CD4-positive, alpha-beta T cell (primary cell): ENCODE measurements at places on chromosomes 3 and 15.

GRCh38 chr3:125337506-125337905, 37.6 kb downstream of the ZNF148 start:
- H3K36me3 ChIP-seq: no peaks in the 10 kb centered on the region
- H3K27me3 ChIP-seq: no peaks in the 10 kb centered on the region
- H3K4me1 ChIP-seq: peaks cover 6% of the 10 kb centered on the region
- no peak overlapping the region for H3K27ac ChIP-seq

- H3K4me1 ChIP-seq: no peaks in the 10 kb centered on the region
- no peak overlapping the region for H3K27ac ChIP-seq
- no peak for DNase-seq
- no peak overlapping the region for H3K4me3 ChIP-seq
Observed at GRCh38 chr3:135576751-135577150, 388.8 kb upstream of the PPP2R3A start.

DNA sequence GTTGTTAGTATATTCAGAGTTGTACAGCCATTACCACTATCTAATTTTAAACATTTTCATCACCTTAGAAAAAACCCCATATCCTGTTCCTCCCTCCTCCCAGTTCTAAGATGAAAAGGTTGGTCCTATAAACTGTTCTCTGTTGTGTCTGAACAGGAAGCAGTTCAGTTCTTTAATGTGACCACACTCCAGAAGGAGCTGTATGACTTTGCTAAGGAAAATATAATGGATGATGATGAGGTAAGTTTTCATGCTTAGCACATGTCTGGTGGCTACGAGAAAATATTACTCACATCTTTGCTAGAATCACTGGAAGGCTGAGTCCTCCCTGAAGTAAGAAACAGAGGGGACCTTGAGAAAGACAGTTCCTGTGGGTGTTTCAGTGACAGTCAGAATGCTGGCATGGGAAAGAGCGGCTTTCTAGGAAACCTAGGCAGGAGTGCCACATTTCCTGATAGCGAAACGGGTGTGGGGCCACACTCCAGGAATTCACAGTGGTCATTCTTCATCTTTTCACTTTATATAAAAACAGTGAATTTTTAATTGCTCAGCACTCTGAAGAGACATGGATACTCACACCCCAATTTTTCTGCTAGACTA, 20.3 kb downstream of the CRTAP start:
- peaks cover 56% of the 10 kb centered on the region for H3K36me3 ChIP-seq
- no peak overlapping the region for H3K27ac ChIP-seq

GRCh38 chr3:143150071-143150470, 30.5 kb downstream of the CHST2 start:
- no peaks in the 10 kb centered on the region for H3K36me3 ChIP-seq
- no peak overlapping the region for H3K4me3 ChIP-seq
- DNase-seq: no peak
- no peaks in the 10 kb centered on the region for H3K27me3 ChIP-seq

DNA sequence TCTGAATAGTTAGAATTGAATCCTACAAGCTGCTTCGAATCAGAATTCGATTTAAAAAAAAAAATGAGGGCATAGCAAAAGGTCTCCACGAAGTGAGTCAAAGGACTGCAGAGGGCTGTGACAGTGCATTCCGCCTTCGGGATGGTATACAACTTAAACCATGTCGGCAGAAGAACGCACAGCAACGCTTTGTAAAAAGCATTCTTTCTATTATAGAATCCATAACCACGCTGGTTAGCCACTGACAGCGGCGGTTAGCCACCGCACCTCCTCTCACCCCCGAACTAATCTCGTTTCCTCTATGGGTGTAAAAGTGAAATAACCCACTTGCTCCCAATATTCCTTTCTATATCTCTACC, 664 bp upstream of the PIK3CA start:
- peaks cover 2% of the 10 kb centered on the region for H3K4me1 ChIP-seq
- no peak for DNase-seq
- peak overlapping the region; percentile 73 for H3K4me3 ChIP-seq
- H3K27me3 ChIP-seq: no peaks in the 10 kb centered on the region
- H3K36me3 ChIP-seq: no peaks in the 10 kb centered on the region

DNA sequence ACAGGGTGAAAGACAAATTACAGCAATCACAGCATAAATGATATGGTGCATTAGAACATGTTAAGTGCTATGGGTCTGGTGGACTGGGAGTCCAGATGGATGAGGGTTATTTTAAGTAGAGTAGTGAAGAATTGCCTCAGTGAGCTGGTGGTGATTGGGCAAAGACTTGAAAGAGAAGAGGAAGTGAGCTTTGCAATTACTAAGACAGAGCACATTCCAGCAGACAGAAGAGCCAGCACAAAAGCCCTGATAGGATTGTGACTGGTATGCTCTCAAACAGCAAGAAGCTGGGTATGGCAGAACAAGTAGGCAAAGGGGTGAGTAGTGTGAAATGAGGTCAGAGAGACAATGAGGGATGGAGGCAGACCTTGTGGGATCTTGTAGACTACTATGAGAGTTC, 2.1 kb upstream of the ACKR4 start:
- H3K36me3 ChIP-seq: peaks cover 5% of the 10 kb centered on the region
- H3K27ac ChIP-seq: no peak overlapping the region
- no peak overlapping the region for H3K4me3 ChIP-seq
- no peaks in the 10 kb centered on the region for H3K4me1 ChIP-seq

DNA sequence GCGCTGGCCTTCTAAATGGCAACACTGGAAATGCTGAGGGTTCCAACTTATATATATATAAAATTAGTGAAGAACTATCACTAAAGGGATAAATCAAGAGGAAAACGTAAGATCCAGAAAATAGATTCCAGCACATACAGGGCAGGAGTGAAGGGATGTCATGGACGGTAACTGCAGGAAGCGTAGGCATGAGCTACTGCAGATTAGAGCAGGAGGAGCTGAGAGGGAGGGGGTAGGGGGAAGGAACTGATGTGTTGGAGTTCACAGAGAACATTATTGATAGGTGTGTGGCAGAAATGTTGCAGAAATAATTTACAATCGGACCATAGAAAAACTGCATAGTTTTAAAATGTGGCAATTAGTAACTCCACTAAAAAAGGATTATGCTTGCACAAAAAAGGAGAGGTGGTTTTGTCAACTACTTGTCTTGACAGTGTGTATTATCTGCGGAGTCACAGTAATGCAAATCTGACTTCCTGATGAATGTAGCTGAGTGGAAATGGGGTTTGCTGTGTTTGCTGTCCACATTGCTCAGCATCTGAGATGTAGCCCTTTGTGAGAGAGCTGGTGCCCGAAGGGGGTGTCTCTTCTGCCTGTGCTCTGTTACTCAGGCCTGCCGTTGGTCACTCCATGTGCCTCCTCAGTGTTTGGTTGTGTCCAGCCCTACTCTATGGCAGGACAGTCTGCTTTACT, 61.2 kb downstream of the PAK2 start:
- H3K27ac ChIP-seq: no peak overlapping the region
- H3K4me1 ChIP-seq: no peaks in the 10 kb centered on the region
- H3K36me3 ChIP-seq: peaks cover 34% of the 10 kb centered on the region
- H3K4me3 ChIP-seq: no peak overlapping the region

GRCh38 chr3:192897005-192897404, 20.7 kb downstream of the MB21D2 start:
- H3K4me3 ChIP-seq: no peak overlapping the region
- no peaks in the 10 kb centered on the region for H3K27me3 ChIP-seq
- no peak for DNase-seq
- no peaks in the 10 kb centered on the region for H3K36me3 ChIP-seq
- no peak overlapping the region for H3K27ac ChIP-seq

- no peak for DNase-seq
- H3K4me3 ChIP-seq: no peak overlapping the region
- H3K36me3 ChIP-seq: no peaks in the 10 kb centered on the region
Observed at GRCh38 chr3:94460931-94461330, 398.1 kb downstream of the NSUN3 start.

DNA sequence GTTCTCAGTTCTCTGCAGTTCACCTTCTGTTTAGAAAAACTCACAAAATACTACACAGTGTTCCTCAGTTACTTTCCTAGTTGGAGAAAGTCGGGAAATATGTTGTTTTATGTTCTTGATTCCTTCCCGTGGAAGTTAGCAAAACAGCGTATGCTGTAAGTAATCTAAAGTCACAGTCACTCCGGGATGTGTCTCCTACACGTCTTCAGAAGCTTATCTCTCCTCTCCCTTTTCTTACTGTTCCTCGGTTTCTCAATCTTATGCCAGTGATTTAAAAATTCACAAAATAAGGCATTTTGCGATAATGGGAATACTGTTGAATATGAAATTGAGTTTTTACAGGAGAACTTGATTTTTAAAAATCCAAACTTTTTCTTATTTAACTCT, 1.7 kb downstream of the HEG1 start:
- DNase-seq: no peak
- H3K36me3 ChIP-seq: no peaks in the 10 kb centered on the region
- peak overlapping the region; percentile 86 for H3K27ac ChIP-seq
- no peaks in the 10 kb centered on the region for H3K27me3 ChIP-seq

- no peak overlapping the region for H3K27ac ChIP-seq
- no peak for DNase-seq
- no peak overlapping the region for H3K4me3 ChIP-seq
Observed at GRCh38 chr15:63044645-63045464, 2.3 kb downstream of the TPM1 start.

DNA sequence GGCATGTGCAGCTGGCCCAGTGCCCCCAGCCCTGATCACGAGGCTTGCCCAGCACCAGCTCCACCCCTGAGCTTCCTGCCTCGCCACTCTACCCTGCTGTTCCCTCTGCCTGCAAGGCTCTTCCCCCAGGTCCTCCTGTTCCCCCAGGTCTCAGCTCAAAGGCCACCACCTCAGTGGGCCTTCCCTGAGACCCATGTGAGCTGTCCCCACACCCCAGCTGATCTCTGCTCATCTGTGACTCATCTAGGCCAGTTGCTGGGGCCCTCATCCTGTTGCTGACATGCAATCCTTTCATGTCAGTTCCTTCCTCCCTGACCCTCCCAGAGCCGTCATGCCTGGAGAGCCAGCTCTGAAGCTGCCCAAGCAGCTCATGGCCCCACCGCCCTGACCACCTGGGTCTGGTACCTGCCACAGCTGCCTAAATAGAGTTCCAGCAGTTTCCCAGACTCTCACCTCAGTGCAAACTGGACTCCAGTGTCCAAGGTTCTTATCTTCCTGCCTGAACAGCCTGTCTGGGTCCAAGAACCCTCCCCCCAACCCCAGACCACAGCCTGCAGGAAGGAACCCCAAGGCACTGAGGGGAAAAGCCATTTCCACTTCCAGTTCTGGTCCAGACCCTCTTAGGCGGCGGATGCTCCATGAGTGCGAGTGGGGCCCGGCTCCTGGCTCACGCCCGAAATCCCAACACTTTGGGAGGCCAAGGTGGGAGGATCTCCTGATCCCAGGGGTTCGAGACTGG, 116.6 kb upstream of the IQSEC1 start:
- peaks cover 32% of the 10 kb centered on the region for H3K4me1 ChIP-seq
- no peaks in the 10 kb centered on the region for H3K36me3 ChIP-seq
- H3K27ac ChIP-seq: no peak overlapping the region
- no peak overlapping the region for H3K4me3 ChIP-seq

DNA sequence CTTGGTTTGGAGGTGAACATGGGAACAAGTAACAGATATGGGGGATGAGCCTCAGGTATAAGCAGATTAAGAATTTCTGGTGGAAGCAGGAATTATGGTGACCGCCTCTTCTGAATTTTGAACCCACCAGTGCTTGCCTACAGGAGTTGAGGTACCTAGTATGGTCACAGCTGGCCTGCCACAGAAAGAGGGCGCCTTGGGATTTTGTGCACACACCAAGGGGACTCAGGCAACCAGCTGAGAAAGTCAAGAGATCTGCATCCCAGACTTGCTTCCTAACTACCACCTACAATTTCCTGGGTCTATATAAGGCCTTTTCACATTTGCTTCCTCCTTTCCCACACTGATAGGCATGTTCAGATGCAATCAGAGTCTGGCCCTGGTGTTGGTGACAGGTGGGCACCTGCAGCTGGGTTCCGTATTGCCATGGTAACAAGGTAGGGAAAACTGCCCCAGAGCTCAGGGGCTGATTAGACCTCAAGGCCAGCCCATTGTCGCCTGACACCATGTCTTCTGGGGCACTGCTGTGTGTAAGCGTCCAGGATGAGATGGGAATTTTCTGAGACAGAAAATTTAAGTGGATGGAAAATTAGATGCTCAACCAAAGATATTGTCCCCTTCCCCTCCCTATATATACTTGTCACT, 75.9 kb upstream of the RASGRF1 start:
- H3K27ac ChIP-seq: no peak overlapping the region
- DNase-seq: no peak
- H3K36me3 ChIP-seq: no peaks in the 10 kb centered on the region
- H3K27me3 ChIP-seq: peaks cover 11% of the 10 kb centered on the region
- H3K4me1 ChIP-seq: no peaks in the 10 kb centered on the region
- no peak overlapping the region for H3K4me3 ChIP-seq

DNA sequence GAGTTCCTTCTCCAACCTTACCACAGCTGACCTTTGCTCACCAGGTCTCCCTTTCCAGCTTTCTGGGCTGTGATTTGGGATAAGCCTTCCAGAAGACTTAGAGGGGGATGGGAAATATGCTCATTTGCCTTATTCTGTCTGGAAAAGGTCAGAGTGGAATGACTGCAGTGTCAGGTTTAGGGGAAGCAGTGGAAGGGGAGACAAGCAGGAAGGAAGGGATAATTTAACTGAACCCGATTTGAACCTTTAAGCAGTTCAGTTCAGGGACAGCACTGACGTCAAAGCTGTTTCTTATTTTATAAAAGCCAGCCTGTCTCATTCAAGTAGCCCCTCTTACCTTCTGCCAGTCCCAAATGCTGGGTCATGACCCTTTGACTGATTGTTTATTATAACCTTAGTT, 418.4 kb upstream of the RARB start:
- no peak for DNase-seq
- H3K4me3 ChIP-seq: no peak overlapping the region
- H3K4me1 ChIP-seq: no peaks in the 10 kb centered on the region
- H3K27me3 ChIP-seq: no peaks in the 10 kb centered on the region
- H3K36me3 ChIP-seq: no peaks in the 10 kb centered on the region

DNA sequence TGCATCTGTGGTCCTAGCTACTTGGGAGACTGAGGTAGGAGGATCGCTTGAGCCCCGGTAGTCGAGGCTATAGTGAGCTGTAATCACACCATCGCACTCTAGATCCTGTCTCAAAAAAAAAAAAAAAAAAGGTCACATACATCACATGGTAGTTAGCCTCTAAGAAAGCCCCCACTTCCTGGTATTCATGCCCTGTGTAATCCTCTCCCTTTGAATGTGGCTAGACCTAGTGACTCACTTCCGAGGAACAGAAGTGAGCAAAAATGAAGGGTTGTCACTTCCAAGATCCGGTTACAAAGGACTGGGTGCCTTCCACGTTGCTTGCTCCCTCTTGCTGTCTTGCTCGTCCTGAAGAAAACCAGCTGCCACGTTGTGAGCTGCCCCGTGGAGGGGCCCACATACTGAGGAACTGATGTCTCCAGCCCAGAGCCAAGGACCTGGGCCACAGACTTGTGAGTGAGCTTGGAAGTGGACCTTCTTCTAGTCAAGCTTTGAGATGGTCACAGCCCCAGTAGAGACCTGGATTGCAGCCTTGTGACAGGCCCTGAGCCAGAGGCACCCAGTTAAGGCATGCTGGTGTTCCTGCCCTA, 12.6 kb upstream of the LCTL start:
- H3K27ac ChIP-seq: no peak overlapping the region
- no peak overlapping the region for H3K4me3 ChIP-seq
- no peaks in the 10 kb centered on the region for H3K27me3 ChIP-seq
- no peaks in the 10 kb centered on the region for H3K36me3 ChIP-seq
